ENCODE measurements at places on chromosomes 2 and 18. TPM values are rescaled to one million over a fixed set of nuclear protein-coding genes. Genes with fewer than 3 reads are reported as not detected.

Gene HNRNPA3
- total RNA-seq: 183 TPM

Gene CGREF1
- total RNA-seq: 12.1 TPM

Gene SERPINB4
- total RNA-seq: not detected

Gene EVX2
- not detected for total RNA-seq

Gene SALL3
- 15.2 TPM for total RNA-seq

Gene EN1
- 0.16 TPM for total RNA-seq

Gene IL36B
- not detected for total RNA-seq

Gene PEX13
- 61.4 TPM for total RNA-seq

Gene CCL20
- not detected for total RNA-seq

Gene ONECUT2
- 10.5 TPM for total RNA-seq

Gene MALL
- total RNA-seq: 10.9 TPM
